ENCODE measurements at places on chromosomes 1 and 21. TPM values are rescaled to one million over a fixed set of nuclear protein-coding genes. Genes with fewer than 3 reads are reported as not detected.

The IL22RA1 gene
- total RNA-seq = 0.09 TPM

The SLC16A4 gene
- 36.8 TPM for total RNA-seq

The CAPN8 gene
- not detected for total RNA-seq

GRCh38 chr1:108560874-108561459, 1.1 kb downstream of the EEIG2 start:
- DNase-seq = peak; percentile 57

- no peak for DNase-seq
Observed at GRCh38 chr1:218447010-218447689, 102.0 kb downstream of the TGFB2 start.

DNA sequence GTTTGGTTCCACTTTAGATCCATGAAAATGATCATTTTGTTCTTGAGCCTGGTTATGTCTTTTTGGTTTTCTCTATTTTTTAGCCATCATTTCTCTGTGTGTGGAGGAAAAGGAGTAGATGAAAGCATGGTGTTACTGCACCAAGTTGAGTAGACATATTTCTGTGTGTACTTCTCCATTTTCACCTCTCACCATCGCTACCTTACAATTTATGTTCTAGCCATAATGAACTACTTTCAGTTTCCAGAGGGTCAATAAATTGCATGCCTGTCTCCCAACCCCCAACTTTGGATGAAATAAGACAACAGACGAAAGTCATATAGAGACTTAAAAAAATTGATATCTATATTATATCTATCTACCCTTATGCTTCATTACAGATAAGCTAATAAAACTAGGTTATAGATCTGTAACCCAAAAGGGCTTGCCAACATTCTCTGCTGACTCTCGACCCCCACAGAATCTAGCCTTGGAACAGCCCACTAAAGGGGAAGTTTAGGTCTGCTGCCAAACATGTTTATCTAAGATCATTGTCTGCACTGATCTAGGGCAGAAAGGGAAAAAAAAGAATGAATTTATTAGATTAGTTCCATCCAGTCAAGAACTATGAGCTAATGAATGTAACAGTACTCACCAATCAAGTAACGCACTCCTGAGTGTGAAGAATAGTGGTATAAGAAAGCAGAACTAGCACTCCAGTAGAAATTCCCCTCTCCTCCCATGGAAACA, 7.5 kb upstream of the MAN1A2 start:
- DNase-seq = no peak

DNA sequence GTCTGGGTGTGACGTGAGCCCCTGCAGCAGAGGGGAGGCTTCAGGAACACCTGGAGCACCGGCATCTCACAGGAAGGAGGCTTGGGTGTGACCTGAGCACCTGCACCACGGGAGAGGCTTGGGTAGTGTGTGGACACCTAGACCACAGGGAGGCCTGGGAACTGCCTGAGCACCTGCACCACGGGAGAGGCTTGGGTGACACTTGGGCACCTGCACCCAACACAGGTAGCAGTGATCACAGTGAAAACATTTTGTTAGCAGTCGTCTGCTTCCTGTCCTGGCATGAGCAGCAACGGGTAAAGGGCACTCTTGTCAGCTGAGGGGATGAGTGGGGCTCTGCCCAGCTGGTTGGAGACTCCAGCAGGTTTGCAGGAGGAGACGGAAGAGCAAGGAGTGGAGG, 22.4 kb downstream of the LRRC3 start:
- no peak for DNase-seq

DNA sequence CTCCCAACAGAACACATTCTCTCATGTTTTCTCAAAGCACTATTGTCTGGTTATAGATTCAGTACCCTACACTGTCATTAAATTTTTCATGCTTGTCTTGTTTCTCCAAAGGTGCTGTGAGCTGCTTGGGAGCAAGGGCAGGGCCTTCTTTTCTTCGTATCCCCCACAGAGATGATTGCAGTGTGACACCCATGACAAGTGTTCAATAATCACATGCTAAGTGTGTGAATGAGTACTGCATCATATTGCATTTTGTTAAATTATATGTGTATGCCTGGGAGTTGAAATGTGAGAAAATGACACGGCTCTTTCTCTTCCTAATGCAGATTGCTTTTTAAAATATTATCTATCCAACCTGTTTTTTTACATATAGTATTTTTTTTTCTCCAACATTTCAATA, 57.3 kb upstream of the MAGI3 start:
- no peak for DNase-seq

DNA sequence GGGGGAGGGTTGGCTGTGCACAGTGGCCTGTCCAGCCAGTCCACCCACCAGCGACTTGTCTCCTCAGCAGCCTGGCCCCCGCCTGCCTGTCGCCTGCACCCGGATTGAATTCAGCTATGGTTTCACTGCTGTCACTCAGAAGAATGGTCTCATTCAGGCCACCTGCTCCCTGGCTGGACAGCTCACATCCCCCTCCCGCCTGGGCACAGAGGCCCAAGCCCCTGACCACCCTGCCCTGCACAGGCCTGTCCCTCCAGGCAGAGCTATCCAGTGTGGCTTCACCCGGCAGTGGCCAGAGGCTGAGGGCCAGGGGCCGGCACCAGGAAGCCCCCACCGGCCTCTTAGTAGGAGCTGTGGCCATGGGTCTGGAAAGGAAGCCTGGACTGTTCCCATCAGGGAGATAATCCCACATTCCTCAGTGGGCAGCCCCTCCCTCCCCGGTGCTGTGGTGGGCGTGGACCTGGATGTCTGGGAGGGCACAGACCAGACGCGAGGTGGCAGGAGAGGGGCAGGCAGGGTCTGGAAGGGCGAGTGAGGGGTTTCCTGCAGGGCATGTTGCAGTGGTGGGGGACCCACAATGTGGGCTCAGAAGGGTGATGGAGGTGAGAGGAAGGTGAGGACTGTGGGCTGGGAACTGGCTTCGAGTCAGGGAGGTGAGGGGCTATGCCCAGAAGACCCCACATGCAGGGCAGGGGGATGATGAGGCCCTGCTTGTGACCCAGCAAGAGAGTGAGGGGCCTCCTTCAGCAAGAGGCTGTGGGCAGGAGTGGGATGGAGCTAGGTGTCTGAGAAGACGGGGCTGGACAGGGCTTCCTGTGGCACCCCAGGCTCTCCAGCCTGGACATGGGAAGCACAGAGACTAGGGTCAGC, 30.4 kb downstream of the WNT9A start:
- DNase-seq = no peak

GRCh38 chr1:147748676-147749350, 11.6 kb downstream of the GJA5 start:
- no peak for DNase-seq

- no peak for DNase-seq
Observed at GRCh38 chr1:18548643-18549042, 67.9 kb downstream of the KLHDC7A start.

DNA sequence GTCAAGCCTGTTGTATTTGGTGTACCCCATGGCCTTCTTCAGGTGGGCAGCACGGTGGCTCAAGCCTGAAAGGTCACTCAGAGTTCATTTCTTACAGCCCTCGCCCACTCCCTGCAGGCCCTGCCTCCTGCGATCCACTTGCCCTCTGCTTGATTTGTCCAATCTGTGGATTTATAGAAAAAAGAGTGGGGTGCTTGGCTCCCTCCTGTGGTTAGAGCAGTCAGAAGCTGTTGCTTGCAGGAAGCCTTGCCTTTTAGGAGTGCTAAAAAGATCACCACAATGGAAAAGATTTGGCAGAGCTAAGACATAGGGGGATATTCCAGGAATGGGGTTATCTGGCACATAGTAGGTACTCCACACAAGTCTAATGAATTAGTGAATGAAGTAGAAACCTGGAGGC, 108.0 kb upstream of the TRABD2B start:
- peak; percentile 34 for DNase-seq

The KLHL12 gene
- total RNA-seq = 29.6 TPM

The HSPB7 gene
- 8.9 TPM for total RNA-seq

The C1orf210 gene
- total RNA-seq = not detected

GRCh38 chr1:152141971-152142584, 16.9 kb downstream of the RPTN start:
- DNase-seq = peak; percentile 85
